Daoy (cell line): ENCODE measurements at places on chromosomes 5 and 9. TPM values are rescaled to one million over a fixed set of nuclear protein-coding genes. Genes with fewer than 3 reads are reported as not detected.

GRCh38 chr9:5892456-5893133 is 1.9 kb downstream of the MLANA start:
- DNase-seq: no peak

- peak; percentile 32 for DNase-seq
Observed at GRCh38 chr5:12023614-12024241, 119.5 kb upstream of the CTNND2 start.

GRCh38 chr9:37730839-37731238 is 22.8 kb upstream of the TRMT10B start:
- DNase-seq: no peak

DNA sequence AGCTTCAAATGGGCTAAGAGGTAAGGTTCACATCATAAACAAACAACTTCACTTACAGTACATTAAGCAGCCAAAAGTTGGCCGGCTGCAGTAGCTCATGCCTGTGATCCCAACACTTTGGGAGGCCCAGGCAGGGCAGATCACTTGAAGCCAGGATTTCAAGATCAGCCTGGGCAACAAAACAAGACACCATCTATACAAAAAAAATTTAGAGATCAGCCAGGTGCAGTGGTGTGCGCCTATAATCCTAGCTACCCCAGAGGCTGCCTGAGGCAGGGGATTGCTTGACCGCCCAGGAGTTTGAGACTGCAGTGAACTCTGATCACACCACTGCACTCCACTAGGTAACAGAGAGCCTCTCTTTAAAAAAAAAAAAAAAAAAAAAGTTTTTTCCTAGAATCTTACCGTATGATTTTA is 16.9 kb downstream of the UBTD2 start:
- no peak for DNase-seq

DNA sequence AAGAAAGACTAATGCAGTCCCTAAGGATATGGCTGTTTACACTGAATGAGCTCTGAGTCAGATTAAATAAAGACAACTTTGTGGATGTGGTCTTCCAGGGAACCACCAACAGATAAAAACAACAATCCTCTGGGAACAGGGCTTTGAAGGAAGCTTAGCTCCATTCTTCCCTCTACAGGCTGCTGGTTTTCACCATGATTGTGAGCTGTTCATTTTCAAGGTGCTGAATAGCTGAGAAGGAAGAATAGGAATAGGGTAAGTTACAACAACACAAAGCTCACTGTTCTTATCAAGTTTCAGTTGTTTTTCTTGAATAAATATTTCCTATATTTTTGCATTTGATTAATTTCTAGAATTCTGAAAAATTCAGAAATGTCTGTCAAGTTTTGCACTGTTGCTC is 25.9 kb upstream of the PTAR1 start:
- peak; percentile 52 for DNase-seq

DNA sequence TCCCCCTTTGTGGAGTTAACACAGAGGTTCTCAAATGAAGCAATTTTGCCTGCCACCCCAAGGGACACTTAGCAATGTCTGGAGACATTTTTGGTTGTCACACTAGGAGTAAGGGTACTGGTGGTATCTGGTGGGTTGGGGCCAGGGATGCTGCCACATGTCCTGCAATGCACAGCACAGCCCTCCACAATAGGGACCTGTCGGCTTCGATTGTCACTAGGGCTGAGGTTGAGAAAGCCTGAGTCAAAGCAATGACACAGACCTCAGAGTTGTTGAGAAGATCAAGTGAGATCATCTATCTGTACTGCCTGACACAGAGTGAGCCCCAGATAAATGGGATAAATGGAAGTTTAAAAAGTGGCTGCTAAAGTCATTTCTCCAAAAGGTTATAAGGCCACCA is 249.2 kb upstream of the KLF4 start:
- DNase-seq: peak; percentile 52

The PIP5KL1 gene
- total RNA-seq: 0.18 and 0.51 TPM in 2 replicates

The FGD3 gene
- 0.06 and 0.65 TPM in 2 replicates for total RNA-seq

The KCNIP1 gene
- 1.9 and 3.9 TPM in 2 replicates for total RNA-seq

GRCh38 chr5:60522292-60522905 is 177.6 kb downstream of the DEPDC1B start:
- DNase-seq: no peak

DNA sequence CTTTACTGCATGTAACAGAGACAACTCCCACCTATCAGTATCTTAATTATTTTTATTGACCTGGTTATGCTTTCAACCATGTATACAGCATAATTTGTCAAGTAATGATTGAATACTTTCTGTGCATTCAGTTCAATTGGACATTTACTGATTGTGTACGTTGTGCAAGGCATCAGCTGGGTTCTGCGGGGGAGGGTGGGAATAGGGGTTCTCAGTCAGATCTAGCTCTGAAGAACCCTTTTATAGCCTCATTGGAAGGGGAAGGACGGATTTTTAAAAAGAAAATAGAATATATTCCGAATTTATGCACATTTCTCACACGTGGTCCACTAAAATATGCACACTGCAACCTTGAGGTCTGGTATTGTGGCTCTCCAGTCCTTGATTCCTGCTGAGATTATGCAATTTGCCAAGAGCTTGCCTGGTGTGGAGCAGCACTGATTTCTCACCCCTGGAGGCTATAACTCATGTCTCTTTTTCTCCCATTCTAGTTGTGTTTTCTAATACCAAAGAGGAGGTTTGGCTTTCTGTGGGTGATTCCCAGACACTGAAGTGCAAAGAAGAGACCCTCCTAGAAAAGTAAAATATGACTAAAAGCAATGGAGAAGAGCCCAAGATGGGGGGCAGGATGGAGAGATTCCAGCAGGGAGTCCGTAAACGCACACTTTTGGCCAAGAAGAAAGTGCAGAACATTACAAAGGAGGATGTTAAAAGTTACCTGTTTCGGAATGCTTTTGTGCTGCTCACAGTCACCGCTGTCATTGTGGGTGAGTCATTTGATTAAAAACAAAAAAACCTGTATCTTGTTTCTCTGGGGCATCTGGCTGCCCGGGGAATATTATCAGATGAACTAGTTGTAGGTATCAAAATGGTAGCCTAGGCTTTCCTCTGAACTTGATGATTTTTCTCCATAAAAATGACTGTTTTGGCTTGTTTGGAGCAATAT is 1.7 kb downstream of the SLC1A3 start:
- DNase-seq: peak; percentile 35

DNA sequence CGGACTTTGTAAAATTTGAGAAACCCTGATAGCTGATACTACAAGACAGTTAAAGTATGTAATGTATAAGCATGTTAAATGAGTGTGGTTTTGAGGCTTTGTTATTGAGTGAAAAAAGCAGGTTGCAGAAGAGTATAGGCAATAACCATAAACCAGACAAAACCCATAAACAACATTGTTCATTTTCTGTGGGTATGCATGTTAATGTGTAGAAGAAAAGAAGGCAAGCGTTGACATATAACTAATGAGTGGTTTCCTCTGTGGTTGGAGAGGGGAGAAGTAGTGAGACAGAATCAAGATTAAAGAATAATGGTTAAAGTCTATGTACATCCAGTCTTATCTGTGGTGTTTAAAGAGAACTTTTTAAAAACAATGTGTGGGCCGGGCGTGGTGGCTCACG is 26.2 kb downstream of the RAD23B start:
- no peak for DNase-seq

The NDUFAF2 gene
- total RNA-seq: 66.6 and 139 TPM in 2 replicates

The GCNT4 gene
- total RNA-seq: 1.7 and 1.9 TPM in 2 replicates

DNA sequence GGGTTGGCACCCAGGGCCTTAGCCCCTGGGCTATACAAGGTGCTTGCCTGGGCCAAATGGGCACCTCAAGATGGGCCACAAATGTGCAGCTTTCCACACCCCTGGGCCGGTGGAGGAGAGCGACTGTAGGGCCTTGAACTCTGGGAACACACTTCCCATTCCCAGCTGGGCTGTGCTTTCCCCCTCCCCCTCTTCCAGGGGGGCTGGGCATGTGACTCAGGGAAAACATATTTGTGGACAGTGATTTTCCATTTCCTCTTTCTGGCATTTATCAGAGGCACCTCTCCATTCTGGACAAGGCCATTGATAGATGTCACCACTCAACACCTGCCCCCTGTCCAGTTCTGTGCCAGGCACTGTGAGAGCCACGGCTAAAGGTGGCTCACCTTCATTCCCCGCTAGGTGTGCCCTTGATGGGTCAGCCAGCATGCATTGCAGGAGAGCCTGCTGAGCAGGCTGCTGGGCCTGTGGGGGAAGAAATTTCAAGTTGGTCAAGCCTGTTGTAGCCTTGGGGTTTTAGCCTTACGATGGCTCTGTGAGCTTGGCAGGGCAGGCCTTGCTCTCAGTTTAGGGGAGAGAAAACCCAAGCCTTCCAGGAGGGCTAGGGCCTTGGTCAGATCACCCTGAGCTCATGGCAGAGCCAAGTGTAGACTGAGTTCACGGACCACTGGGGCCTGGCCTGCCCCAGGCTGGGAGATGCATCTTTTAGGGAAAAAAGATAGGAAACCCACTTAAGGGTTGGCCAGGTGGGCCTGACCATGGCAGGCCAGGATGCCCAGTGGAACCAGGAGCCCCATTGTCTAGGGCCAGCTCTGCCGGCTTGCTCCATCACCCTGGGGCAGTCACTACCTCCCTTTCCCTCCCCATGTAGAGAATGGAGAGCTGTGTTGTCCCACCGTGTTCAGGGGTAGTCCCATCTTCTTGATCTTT is 113.9 kb downstream of the DAB2IP start:
- DNase-seq: peak; percentile 70

DNA sequence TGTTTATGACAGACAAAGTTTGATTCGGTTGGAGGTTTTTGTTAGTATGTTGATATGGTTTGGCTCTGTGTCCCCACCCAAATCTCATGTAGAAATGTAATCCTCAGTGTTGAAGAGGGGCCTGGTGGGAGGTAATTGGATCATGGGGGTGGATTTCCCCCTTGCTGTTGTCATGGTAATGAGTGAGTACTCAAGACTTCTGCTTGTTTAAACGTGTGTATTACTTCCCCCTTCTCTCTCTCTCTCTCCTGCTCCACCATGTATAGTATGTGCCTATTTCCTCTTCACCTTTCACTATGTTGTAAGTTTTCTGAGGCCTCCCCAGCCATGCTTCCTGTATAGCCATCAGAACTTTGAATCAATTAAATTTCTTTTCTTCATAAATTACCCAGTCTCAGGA is 415.1 kb downstream of the HCN1 start:
- DNase-seq: no peak

- no peak for DNase-seq
Observed at GRCh38 chr5:172862165-172862801, 28.2 kb downstream of the ERGIC1 start.

DNA sequence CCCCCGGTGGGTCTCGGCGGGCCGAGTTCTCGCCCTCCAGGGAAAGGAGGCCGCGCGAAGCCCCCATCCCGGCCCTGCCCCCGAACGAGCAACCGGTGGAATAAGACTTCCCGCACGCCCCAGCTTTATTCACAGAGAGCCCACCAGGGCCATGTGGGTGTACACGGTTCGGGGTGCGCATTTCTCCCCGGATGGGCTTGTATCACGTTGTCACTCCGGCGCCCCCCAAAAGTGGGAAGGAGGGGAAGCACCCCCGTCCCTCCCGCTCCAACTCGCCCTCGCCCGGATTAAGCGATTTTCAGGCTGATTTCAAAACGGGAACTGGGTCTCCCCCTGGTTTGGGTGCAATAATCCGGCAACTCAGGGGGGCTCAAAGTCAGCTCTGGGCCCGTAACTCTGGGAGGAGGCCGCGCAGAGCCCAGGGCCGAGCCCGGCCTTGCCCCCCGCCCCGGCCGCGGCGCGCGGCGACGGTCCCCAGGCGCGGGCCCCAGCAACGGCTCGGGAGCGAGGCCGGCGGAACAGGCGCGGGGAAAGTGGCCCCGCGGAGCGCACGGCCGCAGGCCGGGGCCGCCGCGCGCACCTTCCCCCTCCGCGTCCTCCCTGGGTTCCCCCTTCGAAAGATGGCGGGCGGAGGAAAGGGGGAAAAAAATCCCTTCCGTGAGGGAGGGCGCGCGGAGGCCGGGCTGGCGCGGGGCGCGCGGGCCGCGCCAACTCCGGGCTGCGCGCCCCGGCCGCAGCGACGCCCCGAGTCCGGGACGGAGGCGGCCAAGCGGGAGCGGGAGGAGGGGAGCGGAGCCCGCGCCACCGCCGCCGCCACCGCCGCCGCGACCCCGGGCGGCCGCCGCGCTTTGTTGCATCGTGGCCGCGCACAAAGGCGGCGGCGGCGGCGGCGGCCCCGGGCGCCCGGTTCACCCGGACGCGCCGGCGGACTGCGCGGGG is 644 bp downstream of the BRD3 start:
- peak; percentile 53 for DNase-seq

The DDX31 gene
- 27.3 and 32.6 TPM in 2 replicates for total RNA-seq

GRCh38 chr5:66974256-66974655 is 222.3 kb downstream of the CD180 start:
- no peak for DNase-seq

DNA sequence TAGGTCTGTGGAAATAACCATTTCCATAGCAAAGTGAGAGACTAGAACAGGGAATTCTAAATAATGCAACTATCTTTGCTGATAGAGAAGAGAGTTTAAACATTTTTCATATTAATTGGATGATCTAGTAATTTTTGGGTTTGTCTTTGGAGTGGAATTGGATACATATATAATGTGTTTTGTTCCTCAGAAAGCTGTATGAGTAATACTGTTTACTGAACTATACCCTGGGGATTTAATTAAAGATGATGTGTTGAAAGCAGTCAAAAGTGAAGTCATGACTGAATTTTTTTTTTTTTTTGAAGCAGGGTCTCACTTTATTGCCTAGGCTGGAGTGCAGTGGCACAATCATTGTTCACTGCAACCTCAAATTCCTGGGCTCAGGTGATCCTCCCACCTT is 17.9 kb downstream of the FER start:
- no peak for DNase-seq

GRCh38 chr9:132409828-132410528 is at the start of gene CFAP77:
TSS of gene CFAP77 (plus strand) at chr9:132410211. CDS start at chr9:132410272, 61 bp downstream.
- DNase-seq: peak; percentile 58

- DNase-seq: peak; percentile 58
Observed at GRCh38 chr9:88090151-88090581, 48.1 kb downstream of the SPATA31C2 start.

The ZNF483 gene
- 3.1 and 7.6 TPM in 2 replicates for total RNA-seq

The FOXD4L6 gene
- total RNA-seq: not detected in 2 replicates

DNA sequence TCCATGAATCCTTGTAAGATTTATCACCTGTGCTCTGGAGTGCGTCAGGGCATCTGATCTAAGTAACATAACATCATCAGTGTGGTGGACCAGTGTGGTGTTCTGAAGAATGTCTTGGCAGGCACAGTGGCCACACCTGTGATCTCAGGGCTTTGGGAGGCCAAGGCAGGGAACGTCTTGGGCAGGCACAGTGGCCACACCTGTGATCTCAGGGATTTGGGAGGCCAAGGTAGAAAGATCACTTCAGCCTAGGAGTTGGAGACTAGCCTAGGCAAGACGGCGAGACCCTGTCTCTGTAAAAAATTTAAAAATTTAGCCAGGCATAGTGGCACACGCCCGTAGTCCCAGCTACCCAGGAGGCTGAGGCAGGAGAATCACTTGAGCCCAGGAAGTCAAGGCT is 185.5 kb downstream of the CACNA1B start:
- DNase-seq: no peak

DNA sequence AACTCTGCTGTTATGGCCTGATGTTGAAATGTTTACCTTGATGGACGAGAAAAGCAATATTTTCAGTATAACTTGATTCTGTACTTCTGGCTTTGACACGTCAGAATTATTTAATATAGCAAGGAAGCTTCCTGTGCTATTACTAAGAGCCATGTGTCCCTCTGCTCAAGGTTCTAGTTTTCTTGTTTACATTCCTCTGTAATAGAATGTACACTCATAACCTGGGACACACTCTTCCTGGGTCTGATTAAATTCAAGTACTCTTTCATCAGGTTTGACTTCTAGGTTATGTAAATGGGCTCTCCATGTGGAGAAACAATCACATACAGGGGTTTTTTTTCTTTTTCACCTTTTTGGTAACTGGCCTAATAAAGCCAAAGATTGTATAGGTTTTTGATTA is 33.1 kb downstream of the GTF3C4 start:
- DNase-seq: no peak

The INSYN2B gene
- total RNA-seq: 5.6 and 11.1 TPM in 2 replicates

GRCh38 chr9:3912817-3913216 is 387.0 kb upstream of the RFX3 start:
- DNase-seq: peak; percentile 83

The RANBP17 gene
- 0.09 and 0.34 TPM in 2 replicates for total RNA-seq
